ENCODE measurements at places on chromosomes 5 and 9.

DNA sequence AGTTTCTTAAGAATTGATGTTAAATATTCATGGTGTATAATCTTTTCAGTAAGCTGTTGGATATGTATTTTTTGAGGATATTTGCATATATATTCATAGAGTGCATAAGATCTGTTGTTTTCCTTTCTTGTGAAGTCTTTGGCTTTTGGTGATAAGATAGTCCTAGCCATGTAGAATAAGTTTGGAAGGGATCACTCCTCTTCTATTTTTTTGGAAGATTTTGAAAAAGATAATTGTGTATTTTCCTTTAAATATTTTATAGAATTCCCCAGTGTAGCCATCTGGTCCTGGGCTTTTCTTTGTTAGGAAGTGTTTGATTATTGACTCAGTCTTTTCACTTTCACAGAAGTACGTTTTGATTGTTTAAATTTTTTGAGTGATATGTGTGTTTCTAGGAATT, 318.8 kb upstream of the CDH10 start:
- no peak for DNase-seq

GRCh38 chr5:157575381-157576020, at the start of gene ADAM19:
ADAM19 (minus strand) TSS chr5:157575775; CDS start chr5:157575696, 79 bp downstream.
- peak; percentile 52 for DNase-seq

DNA sequence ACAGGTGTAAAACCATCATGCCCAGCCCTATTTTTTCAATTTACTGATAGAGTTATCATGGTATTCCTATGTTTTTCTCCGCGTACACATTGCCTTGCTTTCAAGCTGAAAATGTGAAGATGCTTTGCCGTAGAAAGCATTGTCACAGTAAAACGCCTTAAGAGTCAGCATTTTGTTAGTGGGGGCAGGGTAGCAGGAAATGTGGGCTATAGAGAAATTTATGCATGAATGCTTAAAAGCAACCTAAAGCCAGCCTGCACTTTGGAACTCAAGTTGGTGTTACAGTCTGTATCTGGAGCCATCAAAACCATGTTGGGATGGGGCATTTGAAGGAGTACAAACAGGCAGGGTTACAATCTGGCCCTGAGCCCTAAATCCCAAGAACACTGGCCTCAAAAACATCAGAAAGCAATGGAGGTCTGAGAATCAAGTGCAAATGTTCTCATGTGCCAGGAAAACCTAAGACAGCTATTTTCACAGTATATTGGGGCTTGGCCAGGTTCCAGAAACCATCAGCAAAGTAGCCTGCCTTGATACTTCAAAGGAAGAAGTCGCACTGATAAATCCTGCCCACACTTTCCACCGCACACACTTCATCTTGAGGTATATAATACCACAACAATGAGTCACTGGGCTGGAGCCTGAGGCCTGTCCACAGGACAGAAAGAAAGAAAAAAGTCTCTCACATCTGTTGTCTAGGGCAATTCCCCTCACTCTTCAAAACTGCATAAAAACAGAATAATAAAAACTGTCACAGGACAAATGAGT, 313.8 kb downstream of the ENC1 start:
- DNase-seq = peak; percentile 100

DNA sequence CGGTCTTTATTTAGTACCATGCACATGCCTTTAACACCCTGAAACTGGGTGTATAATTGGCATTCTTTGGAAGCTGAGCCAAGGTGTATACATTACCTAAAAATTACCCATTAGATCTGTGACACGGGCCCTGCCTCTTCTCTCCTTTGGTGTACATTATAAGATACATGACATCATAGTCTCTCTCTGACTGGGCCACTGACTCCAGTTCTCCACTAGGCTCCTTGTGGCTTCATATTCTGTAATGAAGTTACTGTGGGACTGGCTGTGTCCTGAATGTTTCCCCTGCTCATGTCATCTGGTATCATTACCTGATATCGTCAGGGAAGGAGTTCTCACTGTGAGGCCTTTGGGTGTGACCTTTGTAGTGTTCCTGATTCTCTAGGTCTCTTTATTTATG, 65.5 kb downstream of the NREP start:
- no peak for DNase-seq

DNA sequence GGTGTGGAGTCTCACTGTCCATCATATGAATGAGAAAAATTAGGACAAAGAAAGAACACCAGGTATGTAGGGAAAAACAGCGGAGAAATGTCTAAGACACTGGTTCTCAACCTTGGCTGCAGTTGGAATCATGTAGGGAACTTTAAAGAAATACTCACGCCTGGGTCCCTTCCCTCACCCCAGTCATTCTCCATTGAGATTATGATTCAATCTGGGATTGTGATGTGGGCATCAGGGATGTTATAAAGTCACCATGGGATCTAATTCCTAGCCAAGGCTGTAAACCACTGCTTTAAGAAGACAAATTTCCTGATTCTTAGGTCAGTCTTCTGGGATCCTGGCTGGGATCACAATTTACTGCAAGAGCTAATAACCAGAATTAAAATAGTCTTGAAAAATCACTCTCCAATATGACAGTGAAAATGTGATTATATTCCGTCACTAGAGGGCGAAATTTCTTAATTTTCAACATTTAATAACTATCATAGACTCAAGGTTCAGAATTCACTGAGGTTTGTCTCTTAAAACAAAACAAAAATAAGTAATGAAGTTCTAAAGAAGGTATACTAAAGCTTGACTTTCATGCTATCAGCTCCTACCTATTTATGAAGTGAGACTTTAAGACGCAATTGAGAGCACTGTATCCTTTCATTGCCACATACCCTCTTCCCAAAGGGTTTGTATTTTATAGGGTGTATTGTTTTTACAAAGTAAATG, 60.5 kb downstream of the GLDC start:
- DNase-seq = peak; percentile 20

GRCh38 chr9:106304401-106304920, 558.5 kb upstream of the ZNF462 start:
- no peak for DNase-seq

DNA sequence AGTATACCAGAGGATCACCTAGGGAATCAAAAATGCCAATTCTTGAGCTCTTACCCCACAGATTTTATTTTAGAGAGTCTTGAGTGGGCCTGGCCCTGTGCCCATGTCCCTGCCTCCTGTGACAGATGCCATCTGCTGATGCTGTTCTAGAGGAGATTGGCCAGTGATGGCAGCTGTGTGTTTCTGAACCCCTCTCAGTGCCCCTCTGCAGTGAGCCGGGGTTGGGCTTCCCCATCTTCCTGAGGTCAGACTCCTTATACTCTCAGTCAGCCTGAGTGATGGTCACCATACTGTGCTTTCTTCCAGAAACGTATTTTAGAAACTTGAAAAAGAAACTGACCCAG, 6.1 kb downstream of the PTCD2 start:
- no peak for DNase-seq

DNA sequence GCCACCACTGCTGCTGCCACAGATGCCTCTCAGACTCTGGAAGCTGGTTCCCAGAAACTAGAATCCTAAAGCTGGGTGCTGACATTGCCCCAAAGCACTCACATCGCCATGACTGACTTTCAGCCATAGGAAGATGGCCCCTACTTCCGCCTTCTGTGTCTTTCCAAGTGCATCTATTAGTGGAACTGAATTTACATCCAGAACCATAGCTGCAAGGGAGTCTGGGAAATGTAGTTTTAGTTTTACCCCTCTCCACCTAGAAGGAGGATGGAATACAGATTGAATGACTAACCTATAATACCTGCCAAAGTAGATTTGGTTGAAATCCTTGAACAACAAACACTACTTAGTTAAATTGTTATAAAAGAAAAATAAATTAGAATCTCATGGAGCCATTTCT, 118.8 kb downstream of the RASGRF2 start:
- DNase-seq = no peak

DNA sequence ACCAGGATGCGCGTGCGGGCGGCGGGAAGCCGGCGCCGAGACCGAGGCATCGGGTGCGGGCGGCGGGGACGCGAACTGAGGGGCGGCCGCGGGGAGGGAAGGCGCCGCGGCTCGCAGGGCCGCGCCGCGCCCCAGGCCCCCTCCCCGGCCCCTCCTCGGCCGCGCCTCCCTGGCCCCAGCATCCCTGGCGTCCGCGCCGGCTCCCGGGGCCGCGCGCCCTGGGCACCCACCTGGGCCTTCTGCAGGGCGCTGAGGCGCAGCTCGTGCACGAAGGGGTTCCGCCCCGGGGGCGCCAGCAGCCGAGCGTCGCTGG, 324 bp downstream of the LPCAT1 start:
- DNase-seq = no peak

GRCh38 chr5:179267071-179267670, 78.1 kb downstream of the ADAMTS2 start:
- no peak for DNase-seq

GRCh38 chr5:111233052-111233374, 8.8 kb downstream of the CAMK4 start:
- no peak for DNase-seq

DNA sequence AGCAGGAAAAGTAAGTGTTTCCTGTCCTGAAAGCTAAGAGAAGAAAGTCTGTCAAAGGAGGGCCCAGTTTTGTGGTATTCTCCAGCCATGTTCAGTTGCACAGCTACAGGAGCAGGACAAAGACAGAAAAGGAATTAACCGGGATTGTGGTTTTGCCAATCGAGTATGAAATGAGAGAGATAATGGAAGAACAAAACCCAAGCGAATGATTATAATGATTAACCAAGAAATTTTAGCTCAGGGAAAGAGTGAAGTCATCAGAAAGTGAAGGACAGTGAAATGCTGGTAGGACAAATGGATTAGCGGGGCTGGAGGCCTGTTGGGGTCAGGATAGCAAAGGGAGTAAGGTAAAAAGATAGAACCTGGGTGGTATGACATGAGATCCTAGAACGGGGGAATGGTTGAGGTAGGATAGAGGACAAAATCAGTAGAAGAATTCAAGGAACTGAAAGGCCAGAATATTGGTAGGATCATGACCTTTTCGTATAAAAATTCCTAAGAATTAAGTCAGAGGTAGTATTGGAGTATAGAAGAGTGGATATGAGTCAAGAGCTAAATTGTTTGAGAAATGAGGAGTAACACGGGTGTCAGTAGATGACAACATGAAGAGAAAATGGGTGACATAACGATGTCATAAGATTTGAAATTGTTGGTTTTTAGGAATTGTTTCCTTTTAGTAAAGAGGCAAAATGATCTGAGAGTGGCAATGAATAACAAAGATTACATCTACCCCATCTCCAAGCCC, 52.8 kb downstream of the DIAPH1 start:
- no peak for DNase-seq

DNA sequence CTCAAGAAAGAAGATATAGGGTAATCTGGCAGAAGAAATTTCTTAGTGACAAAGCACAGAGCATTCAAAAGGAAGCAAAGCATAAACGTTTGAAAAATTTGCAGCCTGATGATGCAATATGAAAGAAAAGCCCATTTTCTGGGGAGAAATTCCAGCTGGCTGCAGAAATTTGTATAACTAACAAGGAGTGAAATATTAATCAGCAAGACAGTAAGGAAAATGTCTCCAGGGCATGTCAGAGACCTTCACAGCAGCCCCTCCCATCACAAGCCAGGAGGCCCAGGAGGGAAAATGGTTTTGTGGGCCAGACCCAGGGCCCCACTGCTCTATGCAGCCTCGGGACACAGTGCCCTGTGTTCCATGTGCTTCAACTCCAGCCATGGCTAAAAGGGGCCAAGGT, 359.4 kb downstream of the HINT1 start:
- no peak for DNase-seq

Data from astrocyte (in vitro differentiated cells and primary cell).